ENCODE measurements at places on chromosomes 4 and X.

- DNase-seq, result no peak
These were observed 95.1 kb downstream of the NHS start for GRCh38 chrX:17470136-17470535.

DNA sequence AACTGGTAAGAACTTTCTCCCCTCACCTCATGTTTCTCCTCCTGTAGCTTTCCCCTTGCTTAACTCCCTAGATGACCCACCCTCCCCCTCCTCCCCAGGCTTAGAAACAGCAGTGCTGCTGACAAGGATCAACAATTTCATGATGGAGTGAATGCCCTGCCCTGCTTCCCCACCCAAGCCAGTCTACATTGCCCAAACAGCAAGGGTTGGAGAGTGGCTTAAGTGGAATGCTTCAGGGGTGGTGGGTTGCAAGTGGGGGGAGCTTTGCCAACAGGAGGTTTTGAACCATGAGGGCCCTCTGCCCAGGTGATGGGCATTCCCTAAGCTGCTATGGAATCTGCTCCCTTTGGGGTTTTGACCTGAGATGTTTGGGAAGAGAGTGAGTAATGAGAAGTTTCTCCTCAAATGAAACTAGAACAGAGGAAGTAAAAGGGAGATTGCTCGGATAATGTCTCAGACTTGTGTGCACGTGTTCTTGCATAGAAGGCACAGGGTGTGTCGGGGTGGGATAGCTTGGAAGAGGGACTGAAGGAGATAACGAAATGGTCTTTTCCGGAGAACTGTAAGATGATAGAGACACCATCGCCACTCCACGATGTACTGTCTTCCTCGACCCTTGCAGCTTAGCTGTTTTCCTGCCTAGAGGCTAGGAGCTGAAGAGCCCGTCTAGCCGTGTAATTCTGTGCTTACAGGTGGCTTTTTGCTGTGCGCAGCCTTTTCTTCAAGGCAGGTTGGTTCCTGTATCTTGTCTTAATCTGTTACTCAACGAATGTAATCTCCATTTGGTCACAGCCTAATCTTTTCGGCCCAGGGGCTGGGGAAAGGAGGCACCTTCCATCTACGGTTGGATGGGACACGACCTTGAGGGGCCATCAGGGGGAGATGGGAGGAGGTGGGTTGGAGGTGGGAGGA, 10.1 kb downstream of the GDPD2 start:
- DNase-seq, result no peak

- no peak for DNase-seq
These were observed 198.3 kb upstream of the FAT4 start for GRCh38 chr4:125116431-125116830.

DNA sequence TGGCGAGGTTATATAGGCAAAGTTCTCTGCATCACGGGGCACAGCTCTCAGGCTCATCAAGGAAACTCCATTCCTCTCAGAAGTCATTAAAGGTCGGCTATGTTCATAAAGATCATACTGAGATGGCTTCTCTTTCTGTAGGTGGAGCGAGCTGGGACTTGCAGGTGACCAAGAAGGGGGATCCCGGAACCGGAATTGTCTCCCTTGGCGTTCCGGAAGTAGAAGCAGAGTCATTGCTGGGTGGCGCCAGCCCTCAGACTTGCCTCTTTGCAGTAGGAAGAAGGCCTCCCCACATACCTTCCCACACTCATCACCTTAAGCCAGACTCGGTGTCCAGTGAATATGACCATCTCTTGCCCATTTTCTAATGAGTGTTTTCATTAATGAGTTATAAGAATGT, 17.9 kb upstream of the HPGD start:
- no peak for DNase-seq

DNA sequence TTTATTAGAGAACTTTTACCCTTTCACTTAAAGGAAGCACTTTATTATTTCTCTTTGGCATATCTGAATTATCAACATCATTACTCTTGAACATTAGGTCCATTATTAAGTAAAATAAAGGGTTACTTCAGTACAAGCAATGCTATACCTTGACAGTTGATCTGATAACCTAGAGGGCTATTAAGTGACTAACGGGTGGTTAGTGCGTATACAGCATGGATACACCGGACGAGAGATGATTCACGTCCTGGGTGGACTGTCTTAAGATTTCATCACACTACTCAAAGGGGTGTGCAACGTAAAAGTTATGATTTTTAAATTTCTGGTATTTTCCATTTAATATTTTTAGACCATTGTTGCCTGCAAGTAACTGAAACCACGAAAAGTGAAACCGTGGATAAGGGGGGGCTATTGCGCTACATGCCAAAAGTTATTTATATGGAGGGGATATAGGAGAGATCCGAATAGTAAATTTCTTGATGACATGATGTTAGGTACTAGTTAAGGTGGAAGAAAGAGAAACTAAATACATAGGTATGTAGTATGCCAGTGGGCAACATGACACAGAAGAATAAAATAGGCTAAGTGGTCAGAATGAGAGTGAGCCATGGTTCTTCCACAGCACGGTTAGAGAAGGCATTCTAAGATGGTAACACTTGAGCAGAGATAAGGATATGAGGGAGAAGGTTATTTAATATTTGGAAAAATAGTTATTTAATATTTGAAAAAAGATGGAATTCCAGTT, 230.8 kb upstream of the ANKRD50 start:
- no peak for DNase-seq

- no peak for DNase-seq
These were observed 62.4 kb upstream of the BMPR1B start for GRCh38 chr4:94695384-94695783.

GRCh38 chr4:114577386-114577785, 21.2 kb upstream of the UGT8 start:
- no peak for DNase-seq

DNA sequence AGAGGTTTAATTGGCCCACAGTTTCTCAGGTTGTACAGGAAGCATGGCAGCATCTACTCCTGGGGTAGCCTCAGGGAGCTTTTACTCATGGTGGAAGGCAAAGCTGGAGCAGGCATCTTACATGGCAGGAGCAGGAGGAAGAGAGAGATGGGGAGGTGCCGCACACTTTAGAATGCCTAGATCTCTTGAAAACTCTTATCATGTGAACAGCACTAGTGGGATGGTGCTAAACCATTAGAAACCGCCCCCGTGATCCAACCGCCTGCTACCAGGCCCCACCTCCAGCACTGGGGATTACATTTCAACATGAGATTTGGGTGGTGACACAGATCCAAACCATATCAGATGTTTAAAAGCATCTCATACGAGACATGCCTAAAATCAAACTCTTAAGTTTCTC, 41.6 kb upstream of the SCOC start:
- no peak for DNase-seq

- DNase-seq, result peak; percentile 0
These were observed 1137.6 kb downstream of the C4orf33 start for GRCh38 chr4:130233377-130234047.

- DNase-seq, result no peak
These were observed at the start of gene ARHGAP36 for GRCh38 chrX:131058136-131058868. Gene ARHGAP36 (plus strand): TSS chrX:131058346. CDS start chrX:131081666, 23,320 bp downstream.

- DNase-seq, result no peak
These were observed 59.3 kb downstream of the TSPAN7 start for GRCh38 chrX:38620623-38621022.

DNA sequence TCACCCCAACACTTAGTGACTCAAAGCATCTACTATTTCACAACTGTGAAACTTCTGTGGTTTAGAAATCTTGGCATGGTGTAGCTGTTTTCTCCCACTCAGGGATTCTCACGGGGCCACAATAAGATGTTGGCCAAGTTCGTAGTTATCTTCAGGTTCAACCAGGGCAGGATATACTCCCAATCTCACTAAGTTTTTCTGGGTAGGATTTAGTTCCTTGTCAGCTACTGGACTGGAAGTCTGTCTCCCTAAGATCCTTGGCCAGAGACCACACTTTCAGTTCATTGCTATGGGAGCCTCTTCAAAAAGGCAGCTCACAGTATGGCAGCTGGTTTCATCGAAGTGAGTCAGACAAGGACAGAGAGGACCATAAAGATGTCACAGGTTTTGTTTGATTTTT, 111.7 kb upstream of the PDHA2 start:
- no peak for DNase-seq

DNA sequence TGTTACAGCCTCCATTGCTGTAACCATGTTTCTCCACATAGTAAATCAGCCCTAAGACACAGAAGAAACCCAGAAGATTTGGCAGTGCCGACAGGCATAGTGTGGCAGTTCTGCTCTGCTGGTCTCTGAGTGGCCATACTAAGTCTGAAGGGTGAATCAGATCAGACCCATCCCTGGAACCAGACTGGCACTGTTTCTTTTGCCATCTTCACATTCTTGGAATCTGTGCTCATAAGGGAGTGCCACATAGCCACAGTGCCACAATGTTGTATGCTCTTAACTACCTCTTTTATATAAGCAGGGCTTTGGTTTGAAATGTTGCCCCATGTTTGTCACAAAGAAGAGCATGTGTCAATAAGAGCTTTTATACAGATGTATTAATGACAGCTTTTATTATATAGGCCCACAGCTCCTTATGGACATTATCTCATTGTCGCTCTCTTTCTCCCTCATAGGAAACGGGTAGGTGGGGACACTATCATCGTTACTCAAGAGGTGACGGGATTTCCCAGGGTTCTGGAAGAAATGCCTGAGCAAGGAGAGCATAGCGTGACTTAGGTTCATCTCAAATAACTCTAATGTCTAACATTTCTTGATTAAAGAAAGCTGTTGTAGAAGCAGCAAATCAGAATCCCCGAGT, 128.2 kb downstream of the CBR4 start:
- no peak for DNase-seq

- no peak for DNase-seq
These were observed 57.7 kb upstream of the C4orf54 start for GRCh38 chr4:99715286-99715685.

DNA sequence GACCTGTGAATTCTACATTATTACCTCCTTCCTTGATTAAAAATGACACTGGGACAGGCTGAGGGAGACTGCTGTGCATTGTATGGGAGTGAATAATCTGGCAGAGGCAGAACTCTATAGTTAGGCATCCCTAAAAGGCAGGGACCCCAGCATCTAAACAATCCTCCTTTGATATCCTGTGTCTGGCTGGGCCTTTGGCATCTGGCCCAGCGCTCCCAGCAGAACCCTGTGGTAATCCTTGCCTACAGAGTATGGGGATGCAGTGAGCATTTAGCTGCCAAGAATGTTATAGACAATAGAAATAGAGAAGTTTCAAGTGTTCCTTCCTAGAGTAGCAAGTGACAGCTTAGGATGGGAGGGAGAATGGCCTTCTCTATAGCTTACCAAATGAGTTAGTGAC, 38.5 kb downstream of the ZCCHC12 start:
- DNase-seq, result peak; percentile 4

DNA sequence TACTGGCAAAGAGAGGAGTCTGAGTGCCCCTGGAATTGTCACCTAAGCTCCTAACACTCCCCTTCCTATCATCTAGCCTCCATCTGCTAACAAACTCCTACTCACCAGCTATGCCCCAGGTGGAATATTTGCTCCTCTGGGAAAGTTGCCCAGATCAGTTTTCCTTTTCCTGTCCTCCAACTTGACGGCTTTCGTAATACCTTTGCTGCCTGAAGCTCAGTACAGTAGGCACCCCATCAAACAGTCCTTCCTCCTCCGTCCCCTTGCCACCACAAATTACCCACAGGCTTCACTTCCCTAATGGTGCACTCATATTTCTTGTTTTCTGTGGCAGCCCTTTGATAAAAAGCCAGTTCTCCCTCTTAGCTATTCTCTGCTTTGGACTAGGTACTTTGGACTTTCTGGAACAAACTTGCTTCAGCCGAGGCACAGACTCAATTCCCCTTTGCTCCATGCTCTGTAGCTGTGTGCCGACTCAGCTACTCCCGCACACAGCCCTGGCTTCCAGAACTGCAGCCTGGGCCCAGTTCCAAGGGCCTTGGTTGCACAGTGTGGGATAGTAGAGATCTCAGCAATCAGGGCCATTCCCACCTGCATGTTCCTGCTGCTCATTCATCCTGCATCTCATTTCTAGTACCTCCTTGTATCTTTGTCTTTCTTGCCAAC, 605.1 kb downstream of the BCOR start:
- DNase-seq, result no peak

DNA sequence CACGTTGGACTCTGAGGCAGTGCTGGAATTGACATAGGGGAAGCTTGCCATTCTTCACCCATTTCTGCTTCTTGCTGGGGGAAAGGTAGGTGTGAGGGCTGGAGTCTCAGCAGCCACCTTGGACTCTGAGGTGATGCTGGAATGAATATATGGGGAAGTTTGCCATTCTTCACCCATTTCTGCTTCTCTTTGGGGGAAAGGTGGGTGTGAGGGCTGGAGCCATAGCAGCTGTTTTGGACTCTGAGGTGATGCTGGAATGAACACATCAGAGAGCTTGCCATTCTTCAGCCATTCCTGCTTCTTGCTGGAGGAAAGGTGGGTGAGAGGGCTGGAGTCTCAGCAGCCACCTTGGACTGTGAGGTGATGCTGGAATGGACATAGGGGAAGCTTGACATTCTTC, 115.1 kb downstream of the CRLF2 start:
- DNase-seq, result no peak

DNA sequence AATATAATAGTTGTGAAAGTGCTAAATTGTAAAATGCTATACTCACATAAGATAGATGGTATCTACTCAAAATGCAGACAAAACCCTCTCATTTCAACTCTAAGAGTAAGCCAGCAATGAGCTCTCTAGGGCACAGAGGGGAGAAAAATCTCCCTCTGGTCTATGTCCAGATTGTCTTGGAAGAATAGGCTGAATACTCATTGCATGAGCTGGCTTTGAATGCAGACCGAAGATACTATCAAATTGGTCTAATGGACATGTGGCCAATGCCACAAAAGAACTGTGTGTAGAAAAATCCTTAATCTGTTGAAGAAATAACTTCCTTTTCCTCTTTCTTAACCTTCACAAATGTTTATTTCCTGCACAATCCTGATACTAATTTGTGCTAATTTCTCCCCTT, 3.5 kb downstream of the ZXDA start:
- no peak for DNase-seq

GRCh38 chrX:103687696-103688201, 1.2 kb upstream of the MORF4L2 start:
- DNase-seq, result peak; percentile 86

DNA sequence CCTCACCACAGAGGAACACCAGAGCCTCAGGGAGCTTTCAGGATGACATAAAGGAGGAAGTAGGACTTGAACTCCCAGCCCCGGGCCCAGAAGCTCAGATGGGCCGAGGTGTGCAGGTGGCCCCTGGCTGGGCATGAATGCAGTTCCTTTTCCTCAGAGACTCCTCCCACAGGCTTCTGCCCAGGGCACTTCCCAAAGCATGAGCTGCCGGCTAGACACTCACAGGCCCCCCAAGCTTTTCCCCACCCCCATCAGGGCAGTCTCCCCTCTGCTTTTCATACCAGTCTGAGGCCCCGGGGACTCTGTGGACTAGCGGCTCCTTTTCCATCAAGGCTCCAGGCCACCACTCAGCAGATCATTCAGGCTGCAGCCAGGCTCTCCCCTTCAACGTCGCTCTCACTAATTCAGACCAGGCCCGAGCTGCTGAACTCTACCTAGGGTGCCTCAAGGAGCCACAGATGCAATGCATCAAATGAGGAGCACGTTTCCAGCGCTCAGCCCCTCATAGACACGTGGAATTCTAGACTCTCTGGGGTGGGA, 36.9 kb downstream of the HMX1 start:
- peak; percentile 76 for DNase-seq

DNA sequence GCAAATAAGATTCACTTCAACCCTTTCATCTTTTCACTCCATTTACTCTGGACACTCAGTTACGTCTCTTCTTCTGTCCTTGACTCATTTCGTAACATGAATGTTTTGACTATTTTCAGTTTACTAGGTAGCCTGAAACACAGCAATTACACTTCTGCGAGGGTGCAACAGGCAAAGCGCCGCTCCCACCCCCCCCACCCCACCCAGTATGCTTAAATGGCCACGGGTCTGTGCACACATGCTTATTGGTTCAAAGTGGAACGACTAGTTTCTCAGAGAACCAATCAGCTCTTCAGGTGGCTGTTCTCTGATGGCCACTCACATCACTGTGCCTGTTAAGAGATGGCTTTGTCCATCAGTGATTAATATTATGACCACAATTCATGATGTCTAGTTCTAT, 3.5 kb downstream of the BEND4 start:
- DNase-seq, result no peak
